ENCODE measurements at places on chromosomes 5 and 9.

DNA sequence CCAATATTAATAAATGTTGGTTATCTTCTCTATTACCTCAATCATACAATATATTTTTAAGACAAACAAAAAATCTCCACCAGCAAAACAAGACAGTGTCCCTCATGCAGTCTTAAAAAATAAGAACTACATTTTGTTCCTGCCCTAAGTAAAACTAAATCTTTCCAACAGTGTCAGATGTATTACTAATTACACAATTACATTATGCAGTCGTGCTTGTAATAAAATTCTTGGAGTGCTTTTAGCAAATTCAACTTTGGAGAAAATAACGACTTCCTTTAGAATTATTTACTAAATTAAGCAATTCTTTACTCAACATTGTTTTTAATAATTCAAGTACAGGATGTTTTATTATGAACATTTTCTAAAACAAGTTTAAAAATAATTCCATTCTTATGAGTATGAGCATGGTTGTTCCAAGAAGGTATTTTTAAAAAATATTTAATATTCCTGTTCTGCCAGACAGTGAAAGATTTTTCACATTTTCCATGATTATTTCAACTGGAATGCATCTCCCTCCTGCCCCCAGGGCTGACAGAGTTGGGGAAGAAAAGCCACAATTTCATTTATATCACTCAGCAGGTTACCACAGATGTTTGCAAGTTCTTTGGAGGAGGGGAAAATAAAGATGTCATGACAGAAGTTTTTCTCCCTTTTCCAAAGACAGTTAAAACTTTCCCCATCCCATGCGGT, 137.9 kb downstream of the FAM114A2 start:
- DNase-seq, result no peak

DNA sequence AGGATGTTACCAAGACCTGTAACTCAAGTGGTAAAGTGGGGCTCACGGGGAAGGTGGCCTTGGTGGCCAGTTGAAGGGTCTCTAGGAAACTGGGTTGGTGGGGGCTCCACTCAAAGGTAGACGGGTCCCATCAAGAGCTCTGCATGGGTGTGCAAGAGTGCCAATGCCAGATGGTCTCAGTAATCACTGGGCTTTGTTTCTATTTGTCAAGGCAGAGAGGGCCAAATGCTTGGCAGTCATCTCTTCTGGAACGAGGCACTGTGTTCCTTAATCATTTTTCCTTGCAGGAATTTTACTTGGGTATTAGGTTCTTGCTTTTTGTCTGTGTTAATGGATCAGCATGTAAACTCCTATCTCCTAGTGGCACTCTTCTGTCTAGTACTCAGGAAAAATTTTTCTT, 220.8 kb downstream of the DIRAS2 start:
- DNase-seq, result no peak

DNA sequence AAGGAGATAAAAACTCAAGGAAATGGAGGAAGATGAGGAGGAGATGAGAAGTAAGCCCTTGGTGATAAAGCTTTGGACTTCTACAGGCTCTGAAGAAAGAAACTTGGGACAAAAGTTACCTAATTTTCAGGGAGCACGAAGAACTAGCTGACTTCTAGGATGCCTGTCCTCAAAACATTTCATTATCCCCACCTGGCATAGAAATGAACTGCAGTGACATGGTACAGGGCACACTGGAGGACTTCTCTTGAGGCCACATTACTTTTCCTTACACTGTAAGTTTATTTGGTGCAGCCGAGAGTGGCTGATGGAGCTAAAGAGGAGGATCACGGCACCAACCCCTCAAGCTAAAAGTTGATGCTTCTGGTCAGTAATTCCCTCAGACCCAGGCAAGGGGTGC, 269.5 kb upstream of the MSX2 start:
- no peak for DNase-seq

- peak; percentile 71 for DNase-seq
These were observed 99.0 kb downstream of the GTF3C4 start for GRCh38 chr9:132768932-132769905.

DNA sequence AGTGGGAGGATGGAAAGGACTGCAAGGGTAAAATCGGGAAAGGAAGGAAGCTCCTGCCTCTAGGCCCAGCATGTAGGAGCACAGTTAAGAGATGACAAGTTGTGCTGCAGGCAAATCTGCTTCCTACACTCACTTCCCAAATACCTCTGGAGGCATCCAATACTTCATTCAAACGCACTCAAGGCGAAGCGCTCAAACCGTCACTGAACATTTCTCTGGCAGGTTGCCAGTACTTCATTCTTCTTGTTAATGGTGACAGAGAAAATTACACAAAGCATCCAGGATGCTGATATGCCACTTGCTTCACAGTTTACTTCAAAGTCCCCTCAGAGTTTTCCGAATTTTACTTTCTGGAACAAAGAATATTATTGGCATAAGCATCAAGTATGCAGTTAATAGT, 59.8 kb downstream of the NREP start:
- DNase-seq, result no peak

DNA sequence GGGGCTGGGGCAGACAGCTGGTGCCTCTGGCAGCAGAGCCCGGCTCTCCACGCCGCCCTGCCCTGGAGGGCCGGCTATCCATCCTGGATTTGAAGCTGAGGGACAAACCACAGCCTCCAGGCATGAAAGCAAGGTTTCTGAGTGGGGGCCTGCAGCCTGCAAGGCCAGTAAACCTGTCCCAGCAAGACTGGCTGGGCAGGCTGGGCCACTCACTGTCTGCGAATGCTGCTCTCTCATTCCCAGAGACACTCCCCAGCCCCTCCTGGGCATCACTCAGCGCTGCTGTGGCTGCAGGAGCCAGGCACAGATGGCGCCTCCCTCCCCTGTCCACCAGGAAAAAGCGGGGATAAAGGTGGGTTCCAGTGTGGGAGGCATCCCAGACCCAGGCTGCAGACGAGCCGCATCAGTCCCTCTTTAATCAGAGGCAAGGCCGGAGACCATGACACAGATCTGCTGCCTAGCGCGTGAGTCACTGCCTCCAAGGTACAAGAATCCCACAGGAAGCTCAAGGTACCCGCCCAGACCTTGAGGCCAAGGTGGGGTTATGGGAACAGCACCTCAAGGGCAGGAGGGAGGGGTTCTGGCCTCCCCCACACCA, 118.0 kb downstream of the VAV2 start:
- no peak for DNase-seq

DNA sequence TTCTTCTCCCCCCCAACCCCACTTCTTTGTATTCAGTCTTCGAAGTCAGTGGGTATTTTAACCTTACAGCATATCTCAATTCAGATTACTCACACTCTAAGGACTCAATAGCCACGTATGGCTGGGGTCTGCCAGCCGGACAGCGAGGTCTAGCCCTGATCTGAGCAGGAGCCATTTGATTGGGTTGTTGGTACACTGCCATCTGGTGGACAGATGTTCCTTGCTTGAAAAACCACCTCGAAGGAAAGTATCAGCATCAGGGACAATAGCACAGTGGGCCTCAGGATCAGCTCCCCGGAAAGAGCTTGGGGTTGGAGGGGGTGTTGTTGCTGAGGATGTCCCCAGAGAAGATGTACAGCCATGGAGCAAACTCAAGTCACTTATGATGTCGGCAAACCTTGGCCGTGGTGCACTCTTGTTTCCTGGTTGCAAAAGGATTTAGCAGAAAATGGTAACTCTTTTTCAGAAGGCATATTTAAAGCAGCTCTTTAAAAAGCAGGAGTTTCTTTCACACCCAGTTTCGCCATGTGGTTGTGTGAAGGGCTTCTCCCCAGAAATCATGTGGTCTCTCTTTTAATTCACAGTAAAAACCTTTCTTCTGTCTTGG, 31.7 kb upstream of the KCNMB1 start:
- DNase-seq, result peak; percentile 61

DNA sequence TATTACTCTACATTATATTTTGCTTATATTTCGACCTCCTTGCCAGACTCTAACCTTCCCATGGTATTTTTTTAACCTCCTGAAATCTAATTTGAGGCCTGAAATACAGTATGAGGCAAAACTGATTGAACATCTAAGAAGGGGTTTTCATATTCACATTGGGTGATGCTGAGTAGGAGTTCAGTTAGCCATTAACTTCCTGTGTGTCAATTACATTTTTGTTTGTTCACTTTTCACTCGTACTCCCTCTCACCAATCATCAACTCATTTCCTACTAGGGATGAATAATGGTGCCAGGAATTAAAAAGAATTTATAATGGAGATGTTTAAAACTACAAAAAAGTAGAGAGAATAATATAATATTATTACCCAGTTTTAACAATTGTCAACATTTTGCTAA, 27.6 kb upstream of the GLRA1 start:
- DNase-seq, result no peak

DNA sequence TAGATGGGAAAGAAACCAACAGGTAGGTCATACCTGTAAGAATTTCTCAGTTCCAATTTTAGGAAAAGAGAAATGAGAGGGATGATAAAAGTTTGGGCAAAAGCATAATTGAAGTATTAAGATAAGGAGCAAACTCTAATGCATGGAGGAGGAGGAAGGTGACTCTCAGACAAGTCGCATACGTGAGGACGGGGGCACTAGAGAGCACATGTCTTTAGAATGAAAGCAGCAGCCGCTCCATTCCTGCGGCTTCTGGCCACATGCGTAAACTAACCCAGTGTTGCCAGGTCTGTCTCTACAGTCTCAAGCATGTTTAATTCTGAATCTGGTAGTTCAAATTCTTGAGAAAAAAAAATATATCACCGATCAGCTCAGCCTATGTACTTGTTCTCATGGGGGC, 371.5 kb upstream of the SLC30A5 start:
- no peak for DNase-seq

DNA sequence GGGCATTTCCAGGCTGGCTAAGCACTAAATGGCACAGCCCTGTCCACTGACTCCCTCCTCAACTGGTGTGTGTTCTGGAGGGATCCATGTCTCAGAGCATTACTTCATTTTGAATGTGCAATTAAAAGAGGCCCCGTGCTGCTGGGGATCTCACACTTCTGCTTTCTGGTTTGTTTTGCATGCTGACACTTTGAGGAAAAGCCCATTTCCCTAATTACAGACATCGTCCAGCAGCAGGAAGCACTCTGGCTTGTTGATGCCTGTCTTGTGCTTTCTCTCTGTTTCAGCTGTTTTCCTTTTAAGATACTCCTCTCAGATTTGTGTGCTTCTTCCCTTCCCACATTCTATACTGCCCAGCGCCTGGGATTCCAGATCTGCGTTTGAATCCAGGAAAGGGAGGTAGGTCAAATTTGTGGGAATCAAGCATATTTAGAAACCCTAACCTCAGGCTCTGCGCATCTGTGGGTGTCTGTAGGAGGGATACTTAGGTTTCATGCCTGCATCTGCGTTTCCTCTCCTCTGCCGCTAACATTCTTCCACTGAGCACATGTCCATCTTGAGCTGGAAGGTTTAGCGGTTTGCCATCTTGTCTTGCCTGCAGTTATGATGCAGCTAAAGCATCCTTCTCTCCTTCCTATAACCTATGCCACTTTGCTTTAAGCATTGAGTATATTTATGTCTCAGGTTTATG, 25.7 kb downstream of the SYK start:
- no peak for DNase-seq

DNA sequence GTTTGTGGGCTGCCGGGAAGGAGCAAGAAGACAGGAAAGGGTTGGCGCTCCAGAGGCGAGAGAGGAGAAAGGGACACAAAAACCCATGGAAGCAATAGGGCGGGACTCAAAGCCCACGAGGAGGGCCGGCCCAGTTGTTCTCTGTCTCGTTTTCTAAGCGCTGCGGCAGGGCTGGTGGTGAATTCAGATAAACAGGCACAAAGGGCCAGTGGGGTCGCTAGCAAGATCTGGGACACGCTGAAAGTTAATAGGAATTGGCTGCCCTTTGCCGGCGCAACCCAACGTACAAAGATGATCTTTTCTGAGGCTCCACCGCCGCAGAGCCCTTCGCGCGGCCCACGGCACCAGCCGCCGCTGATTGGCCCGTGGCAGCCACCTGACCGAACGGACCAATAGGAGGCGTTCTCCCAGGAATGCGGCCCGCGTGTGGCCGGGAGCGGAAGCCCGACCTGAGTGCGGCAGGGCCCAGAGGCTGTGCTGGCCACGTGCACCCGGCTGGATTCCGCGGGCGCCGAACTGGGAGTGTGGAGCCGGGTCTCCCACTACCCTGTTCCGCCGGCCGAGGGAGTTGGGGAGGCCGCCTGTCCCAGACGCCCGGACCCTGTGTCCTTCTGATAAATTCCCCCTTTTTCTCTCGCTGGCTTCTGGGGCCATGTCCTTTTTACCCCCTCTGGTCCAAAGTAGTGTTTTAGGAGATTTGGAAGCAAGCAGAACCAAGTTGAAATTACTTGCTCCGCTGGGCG, 16.8 kb upstream of the NSD1 start:
- peak; percentile 88 for DNase-seq

DNA sequence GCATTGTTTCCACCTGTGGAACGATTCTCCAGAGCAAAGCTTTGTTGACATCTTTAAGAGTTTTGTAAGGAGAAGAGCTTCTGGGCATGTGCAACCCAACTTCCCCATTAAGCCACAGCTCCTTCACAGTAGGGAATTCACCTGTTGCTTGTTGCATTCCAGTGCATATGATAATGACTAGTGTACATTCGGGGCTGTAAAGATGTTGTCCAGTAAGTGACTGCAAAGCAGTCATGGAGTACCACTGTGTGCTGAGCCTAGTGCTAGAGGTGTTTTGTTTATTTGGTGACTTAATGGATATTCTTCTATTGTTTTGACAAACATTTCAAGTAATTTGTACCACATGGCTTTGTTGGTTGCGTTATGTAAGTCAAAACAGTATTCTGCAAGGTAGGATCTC, 12.8 kb downstream of the UGCG start:
- DNase-seq, result no peak

All from activated CD4-positive, alpha-beta T cell treated with anti-CD3 and anti-CD28 coated beads, Interleukin-2, Interleukin-4, amounts not matched to agents 100 ng/mL and 50 ng/mL, durations not matched to agents 16 hours and 8 hours (primary cell).